Aortic smooth muscle cell (primary cell): ENCODE measurements at places on chromosomes 5 and 9. TPM values are rescaled to one million over a fixed set of nuclear protein-coding genes. Genes with fewer than 3 reads are reported as not detected.

FOCAD gene
- 87.0 and 91.8 TPM in 2 replicates for total RNA-seq

CSF1R gene
- under 0.01 TPM in 1 of 2 replicates, not detected in the other for total RNA-seq

PIP5K1B gene
- under 0.01 and 0.06 TPM in 2 replicates for total RNA-seq

RNF180 gene
- 6.1 and 8.2 TPM in 2 replicates for total RNA-seq

PCDHGA4 gene
- 4.0 and 7.5 TPM in 2 replicates for total RNA-seq

TRIM7 gene
- total RNA-seq: 10.5 and 14.0 TPM in 2 replicates

MARVELD2 gene
- total RNA-seq: 1.3 and 1.9 TPM in 2 replicates

ADGRD2 gene
- total RNA-seq: not detected in 2 replicates

CDC20B gene
- total RNA-seq: 0.06 and 0.13 TPM in 2 replicates

UNC13B gene
- 34.3 and 35.1 TPM in 2 replicates for total RNA-seq

LCN15 gene
- total RNA-seq: not detected in 2 replicates

PCDHB16 gene
- total RNA-seq: 1.8 and 1.9 TPM in 2 replicates

PHF24 gene
- 0.06 and 0.13 TPM in 2 replicates for total RNA-seq

TMEM174 gene
- total RNA-seq: not detected in 2 replicates

PPWD1 gene
- total RNA-seq: 33.8 and 44.0 TPM in 2 replicates

PHF2 gene
- total RNA-seq: 14.8 and 15.9 TPM in 2 replicates

CNTNAP3 gene
- 56.5 and 76.5 TPM in 2 replicates for total RNA-seq

RASGRF2 gene
- 2.0 and 2.7 TPM in 2 replicates for total RNA-seq
